ENCODE measurements at places on chromosomes 4 and X. TPM values are rescaled to one million over a fixed set of nuclear protein-coding genes. Genes with fewer than 3 reads are reported as not detected.

- no peak for DNase-seq
Measured at GRCh38 chr4:55838356-55838755, 15.1 kb upstream of the EXOC1 start.

- DNase-seq = no peak
Measured at GRCh38 chrX:153441981-153442380, 3.9 kb downstream of the TREX2 start.

DNA sequence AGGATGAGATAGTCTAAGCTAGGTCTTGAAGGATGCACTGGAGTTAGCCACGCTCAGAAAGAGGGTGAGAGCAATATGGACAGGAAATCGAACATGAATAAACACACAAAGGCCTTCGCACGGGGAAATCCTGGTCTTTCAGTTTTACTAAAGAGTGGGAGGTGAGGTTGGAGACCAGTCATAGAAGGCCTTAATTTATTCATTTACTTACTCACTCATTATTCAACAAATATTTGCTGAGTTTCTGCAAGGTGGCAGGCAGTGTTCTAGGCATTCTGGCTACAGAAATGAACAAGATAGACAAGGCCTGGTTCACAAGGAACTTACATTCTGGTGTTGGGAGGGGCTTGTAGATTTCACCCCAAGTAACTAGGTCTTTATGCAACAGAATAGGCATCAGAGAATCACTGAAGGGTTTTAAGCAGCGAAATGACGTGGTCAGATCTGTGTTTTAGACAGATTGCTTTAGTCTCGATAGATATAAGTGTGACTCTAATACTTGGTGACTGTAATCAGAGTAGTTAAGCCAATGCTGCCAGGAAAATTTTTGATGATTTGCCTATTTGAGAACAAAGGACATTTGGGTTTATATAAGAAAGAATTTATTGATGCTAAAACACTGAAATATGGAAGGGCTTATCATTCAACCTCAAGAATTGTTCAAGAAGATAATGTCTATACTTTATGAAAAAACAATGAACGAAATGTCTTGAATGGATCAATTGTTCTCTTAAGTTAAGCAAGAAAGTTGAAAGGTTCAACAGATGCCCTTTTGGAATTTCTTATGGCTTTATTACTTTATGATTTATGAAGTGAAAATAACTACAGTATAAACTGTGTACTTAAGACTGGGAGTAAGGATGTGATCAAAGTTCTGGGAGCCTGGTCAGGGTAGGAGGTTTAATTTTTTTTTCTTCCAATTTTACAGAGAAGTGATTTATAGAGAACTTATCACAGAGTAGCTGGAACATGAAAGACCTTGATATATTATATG is 184.4 kb upstream of the CASK start:
- no peak for DNase-seq

GRCh38 chrX:100424012-100424411 is 13.9 kb upstream of the PCDH19 start:
- no peak for DNase-seq

- DNase-seq = no peak
Measured at GRCh38 chr4:26779224-26779623, 81.4 kb upstream of the STIM2 start.

DNA sequence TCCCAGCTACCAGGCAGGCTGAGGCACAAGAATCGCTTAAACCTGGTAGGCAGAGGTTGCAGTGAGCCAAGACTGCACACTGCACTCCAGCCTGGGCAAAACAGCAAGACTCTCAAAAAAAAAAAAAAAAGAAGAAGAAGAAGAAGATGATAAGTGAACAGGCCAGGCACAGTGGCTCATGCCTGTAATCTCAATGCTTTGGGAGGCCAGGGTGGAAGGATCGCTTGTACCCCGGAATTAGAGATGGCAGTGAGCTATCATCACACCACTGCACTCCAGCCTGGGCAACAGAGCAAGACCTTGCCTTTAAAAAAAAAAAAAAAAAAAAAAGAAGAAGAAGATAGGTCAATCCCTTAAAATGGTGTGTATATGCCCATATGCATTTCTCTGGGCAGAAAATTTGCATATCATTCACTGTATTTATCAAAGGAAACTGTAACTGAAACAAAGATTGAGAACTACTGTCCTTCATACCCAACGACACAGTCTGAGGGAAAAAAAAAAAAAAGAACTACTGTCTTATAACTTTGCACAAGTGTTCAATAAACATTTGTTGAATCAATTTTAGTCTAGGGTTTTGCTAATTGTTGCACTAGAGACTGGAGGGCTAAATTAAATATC is 2.3 kb downstream of the RFC1 start:
- no peak for DNase-seq

DNA sequence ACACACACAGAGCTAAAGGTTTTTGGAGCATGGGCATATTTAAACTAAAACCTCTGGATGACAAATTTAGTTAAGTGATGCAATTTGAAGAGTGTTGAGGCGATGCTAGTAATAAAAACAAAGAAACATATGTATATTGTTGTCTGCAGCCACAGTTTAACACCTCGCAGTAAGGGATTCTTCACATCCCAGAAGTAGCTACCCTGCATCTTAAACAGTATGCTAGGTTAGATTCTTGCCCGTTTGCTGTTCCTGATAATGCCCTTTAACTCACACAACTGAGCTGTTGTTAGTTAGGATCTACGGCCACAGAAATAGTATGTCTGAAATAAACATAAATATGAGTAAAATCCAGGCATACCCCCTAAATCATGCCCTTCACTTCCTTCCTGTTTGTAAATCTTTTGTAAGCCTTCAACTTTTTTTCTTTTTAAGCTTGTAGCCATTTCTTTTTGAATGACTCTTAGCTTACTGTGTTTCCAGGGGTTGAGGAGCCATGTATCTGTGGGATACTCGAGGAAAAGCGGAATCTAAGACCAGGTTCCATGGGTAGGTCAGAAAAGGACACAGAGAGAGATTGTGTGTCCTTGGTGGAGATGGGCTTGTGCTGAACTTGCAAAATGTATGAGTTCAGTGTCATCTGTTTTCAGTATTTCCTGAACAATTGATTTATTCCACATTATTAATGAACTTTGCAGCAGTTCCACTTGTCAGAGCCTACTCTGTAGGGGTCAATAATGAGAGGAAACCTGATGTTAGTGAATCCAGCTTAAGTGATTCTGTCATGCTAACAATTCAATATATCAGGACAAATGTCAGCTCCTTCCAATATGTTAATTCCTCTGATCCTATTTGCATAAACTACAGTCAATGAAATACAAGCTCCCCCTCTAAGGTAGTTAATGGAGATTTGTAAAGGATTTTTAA is 349.6 kb downstream of the GPAT3 start:
- DNase-seq = no peak

GRCh38 chr4:38815885-38816782 is 11.5 kb upstream of the TLR1 start:
- no peak for DNase-seq

- peak; percentile 27 for DNase-seq
Measured at GRCh38 chrX:126165721-126166461, at the start of gene DCAF12L2. Gene DCAF12L2 (minus strand): TSS chrX:126166289. CDS start chrX:126165924, 365 bp downstream.

DNA sequence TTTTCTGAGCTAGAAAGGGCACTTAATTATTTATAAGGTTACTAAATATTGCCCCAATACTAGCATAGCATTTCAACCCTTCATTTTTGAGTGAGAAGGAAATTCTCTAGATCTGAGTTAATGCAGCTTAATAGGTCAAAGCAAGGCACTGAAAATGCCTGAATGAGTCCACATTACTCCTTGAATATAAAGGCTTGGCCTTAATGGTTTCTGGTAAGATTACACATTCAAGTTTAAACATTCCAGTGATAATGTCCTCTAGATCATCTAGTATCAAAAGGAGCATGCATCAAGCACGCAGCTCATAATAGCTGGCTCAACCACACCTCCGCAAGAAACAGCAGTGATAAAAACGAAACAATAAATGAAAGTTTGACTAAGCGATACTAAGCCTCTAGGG is 87.5 kb downstream of the SPANXN3 start:
- no peak for DNase-seq

- DNase-seq = peak; percentile 67
Measured at GRCh38 chrX:9532349-9532748, 67.5 kb downstream of the TBL1X start.

GRCh38 chrX:84248226-84248625 is 60.2 kb upstream of the RPS6KA6 start:
- no peak for DNase-seq

- DNase-seq = no peak
Measured at GRCh38 chr4:172042714-172043114, 229.5 kb downstream of the GALNTL6 start.

- DNase-seq = no peak
Measured at GRCh38 chr4:103845075-103845474, 125.3 kb upstream of the TACR3 start.

DNA sequence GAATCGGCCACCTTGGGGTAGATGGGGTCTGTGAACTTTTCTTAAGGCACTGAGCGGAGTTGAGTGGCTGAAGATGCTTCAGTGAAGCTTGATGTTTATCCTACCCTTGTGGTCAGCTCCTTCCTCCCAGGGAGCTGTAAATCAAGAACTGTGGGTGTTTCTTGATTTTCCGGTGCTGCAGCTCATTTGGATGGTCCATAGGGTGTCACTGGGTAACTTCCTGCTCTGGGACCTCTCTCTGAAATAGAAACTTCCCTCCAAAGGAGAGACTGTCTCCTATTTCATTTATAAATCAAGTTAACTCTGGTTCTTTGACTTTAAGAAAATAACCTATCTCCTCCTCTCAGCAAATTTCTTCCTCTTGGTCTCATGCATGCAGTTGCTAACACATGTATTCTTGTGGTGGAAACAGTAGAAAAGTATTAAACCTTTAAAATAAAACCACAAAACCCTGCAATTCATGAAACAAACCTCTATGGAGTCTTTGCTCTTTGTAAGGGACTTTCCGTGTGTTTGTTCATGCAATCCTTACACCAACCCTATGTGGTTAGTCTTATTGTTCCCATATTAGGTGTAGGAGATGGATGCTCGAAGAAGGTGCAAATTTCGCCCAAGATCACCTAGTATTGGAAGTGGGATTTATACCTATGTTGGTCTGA is 110.3 kb downstream of the SHROOM3 start:
- DNase-seq = no peak

DNA sequence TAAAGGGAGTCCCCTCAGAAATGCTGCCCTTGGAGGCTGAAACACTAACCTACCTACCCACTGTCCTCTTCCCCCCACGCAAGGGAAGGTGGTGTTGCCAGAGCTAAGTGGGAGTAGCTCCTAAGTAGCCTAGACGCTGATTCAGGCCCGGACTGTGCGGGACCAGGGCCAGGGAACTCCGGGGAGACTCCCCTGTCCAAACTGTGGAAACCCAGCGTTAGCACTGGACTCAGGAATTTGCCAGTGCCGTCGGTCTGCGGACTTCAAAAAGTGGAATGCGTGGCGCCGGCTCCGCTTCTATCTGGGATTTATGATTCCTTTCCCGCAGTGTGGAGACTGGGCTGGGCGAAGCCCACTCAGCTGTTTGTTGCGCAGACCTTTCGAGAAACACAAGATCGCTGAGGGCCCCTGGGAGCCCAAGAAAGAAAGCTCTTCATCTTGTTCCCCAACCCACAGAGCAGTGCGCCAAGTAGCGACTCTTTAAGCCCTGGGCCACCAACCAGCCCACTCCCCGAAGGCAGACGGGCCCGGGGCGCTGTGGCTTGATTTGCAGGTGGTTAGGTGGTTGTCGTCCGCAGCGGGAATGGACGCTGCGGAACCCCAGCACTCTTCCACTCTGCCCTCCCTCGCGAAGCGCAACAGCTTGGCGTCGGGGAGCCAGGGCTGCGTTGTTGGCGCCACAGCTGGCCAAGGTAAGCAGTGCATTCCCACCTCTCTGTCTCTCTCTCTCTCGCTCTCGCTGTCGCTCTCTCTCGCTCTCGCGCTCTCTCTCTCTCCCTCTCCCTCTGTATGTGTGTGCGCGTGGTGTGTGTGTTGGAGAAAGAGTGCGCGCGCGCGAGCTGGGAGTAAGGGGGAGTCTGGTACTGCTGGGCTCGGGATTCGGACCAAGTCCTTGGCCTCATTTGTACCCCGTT is 2.0 kb downstream of the TMEM255A start:
- peak; percentile 61 for DNase-seq

DNA sequence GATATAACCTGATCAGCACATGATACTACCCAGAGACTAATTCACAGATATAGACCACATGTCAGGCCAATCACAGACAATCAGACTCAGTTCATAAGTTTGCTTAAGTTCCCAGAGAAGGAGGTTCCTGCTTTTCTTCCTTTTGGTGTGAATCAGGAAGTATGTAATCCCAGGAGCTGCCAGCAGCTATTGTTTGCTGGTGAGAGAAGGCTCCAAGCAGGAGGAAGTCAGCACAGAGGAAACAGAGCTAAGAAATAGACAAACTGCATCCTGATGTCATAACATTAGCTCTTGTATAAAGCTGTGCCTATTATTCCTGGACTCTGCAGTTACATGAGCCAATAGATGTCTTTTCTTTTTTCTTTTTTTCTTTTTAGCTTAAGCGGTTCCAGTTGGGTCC is 50.9 kb downstream of the UCHL1 start:
- DNase-seq = no peak

GRCh38 chr4:118850488-118851173 is 14.7 kb upstream of the SEC24D start:
- no peak for DNase-seq

GRCh38 chr4:100062921-100063320 is 112.8 kb upstream of the H2AZ1 start:
- no peak for DNase-seq

DNA sequence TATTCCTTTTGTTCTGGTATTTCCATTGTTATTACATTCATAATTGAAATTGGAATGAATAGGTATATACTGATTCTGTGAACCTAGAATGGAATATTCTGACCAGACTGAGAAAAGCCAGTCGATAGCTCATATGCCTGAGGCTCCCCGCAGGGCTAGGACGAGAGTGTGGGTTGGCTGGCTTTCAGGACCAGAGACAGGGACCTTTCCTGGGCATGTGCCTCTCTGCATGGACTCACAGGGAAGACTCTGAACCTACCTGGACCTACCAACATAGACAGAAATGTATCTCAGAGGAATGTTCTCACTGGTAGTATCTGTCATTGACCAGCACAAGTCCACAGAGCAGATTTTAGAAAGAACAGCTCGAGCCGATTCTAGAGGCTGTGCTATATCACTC is 214.6 kb downstream of the FRMPD4 start:
- DNase-seq = no peak

GUCY1A1 gene
- total RNA-seq = 106 TPM

HTR2C gene
- total RNA-seq = not detected

PCDH10 gene
- total RNA-seq = 0.05 TPM

IL3RA gene
- total RNA-seq = 6.2 TPM

NOX1 gene
- total RNA-seq = not detected

NXF2 gene
- not detected for total RNA-seq

SHROOM3 gene
- total RNA-seq = 14.2 TPM

OCIAD1 gene
- 131 TPM for total RNA-seq

TLR10 gene
- total RNA-seq = not detected

EXOC1L gene
- not detected for total RNA-seq
